Spinal cord (tissue), 10 donors: ENCODE measurements at places on chromosomes 5 and 9. TPM values are rescaled to one million over a fixed set of nuclear protein-coding genes. Genes with fewer than 3 reads are reported as not detected.

GRCh38 chr9:95095641-95096355 is 221.7 kb downstream of the FANCC start:
- no peak overlapping the region for H3K4me3 ChIP-seq
- H3K36me3 ChIP-seq, result peaks cover 48% of the 10 kb centered on the region
- no peaks in the 10 kb centered on the region for H3K27me3 ChIP-seq
- peak overlapping the region; percentile 15 for H3K27ac ChIP-seq
- peaks cover 61% of the 10 kb centered on the region for H3K4me1 ChIP-seq

Gene ZNF483
- 34.6 TPM for total RNA-seq

DNA sequence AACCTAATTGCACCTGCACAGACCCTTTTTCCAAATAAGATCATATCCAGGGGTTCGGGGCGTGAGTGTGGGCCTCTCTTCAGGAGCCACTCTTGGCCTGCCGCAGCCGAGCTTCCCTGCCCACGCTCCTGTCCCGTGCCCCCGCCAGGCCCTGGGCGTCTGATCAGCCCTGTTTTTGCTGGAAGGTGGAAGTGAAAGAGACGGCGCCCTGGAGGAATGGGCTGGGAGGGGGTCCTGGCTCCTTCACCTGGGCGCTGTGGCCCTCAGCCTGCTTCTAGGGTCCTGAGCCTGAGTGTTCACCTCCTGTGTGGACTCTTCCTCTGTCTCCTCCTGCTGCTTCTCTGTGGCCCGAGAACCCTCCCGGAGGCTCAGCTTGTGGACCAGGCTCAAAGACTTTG is 11.2 kb upstream of the COL5A1 start:
- H3K4me3 ChIP-seq, result no peak overlapping the region
- no peak overlapping the region for H3K27ac ChIP-seq
- DNase-seq, result no peak
- peaks cover 41% of the 10 kb centered on the region for H3K4me1 ChIP-seq
- H3K36me3 ChIP-seq, result no peaks in the 10 kb centered on the region

DNA sequence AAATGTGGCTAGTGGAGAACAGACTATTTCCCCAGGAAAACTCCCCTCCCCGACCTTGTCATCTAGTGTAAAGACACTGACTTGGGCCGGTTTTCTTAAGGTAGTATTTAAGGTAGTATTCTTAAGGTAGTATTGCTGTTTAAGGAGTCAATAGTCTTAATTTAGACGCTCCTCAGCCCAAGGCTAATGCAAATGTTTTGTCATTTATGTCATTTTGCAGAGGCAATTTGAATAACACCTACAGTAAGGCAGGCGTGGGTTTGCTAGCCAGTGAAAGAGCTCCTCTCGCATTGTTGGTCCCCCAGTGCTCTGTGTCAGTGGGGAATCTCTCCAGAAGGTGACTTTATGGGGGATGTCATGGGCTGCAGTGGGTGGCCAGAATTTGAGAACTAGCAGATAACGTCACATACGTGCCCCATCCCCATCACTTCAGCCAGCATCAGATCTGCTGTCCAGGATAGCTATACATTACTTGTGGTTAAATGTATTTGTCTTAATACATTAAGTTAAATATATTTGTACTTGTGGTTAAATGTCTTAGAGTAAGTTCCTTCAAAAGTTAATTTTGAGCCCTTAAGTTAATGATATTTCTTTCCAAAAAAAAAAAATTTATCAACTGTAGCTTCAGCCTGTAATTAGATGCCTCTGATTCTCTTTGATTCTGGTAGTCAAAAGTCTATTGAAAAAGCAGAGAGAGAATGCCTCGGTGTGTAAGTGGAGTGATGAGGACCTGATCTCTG is 2.6 kb downstream of the PPP1R26 start:
- H3K27ac ChIP-seq, result no peak overlapping the region
- no peaks in the 10 kb centered on the region for H3K27me3 ChIP-seq
- peaks cover 35% of the 10 kb centered on the region for H3K36me3 ChIP-seq
- H3K4me1 ChIP-seq, result peaks cover 20% of the 10 kb centered on the region
- no peak for DNase-seq
- H3K4me3 ChIP-seq, result no peak overlapping the region

Gene CD180
- total RNA-seq, result 1.3 TPM

GRCh38 chr5:67960939-67961338 is 254.6 kb upstream of the PIK3R1 start:
- no peaks in the 10 kb centered on the region for H3K36me3 ChIP-seq

Gene MGAT4B
- total RNA-seq, result 81.4 TPM

DNA sequence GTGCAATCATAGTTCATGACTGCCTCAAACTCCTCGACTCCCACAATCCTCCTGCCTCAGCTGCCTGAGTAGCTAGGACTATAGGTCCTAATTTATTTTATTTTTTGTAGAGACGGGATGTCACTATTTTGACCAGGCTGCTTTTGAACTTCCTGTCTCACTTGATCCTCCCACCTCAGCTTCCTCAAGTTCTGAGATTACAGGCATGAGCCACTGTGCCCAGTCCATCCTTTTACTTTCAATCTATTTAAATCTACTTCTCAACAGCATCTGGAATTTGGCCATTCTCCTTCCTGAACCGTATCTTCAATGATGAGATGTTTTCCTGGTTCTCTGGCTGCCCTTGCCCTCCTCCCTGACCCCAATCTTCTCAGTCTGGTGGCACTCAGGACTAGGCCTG is 12.2 kb upstream of the GRIN1 start:
- no peak for DNase-seq
- no peak overlapping the region for H3K27ac ChIP-seq
- no peak overlapping the region for H3K4me3 ChIP-seq
- no peaks in the 10 kb centered on the region for H3K27me3 ChIP-seq
- H3K4me1 ChIP-seq, result peaks cover 30% of the 10 kb centered on the region
- H3K36me3 ChIP-seq, result peaks cover 4% of the 10 kb centered on the region

- no peaks in the 10 kb centered on the region for H3K36me3 ChIP-seq
- H3K4me1 ChIP-seq, result no peaks in the 10 kb centered on the region
- H3K27ac ChIP-seq, result no peak overlapping the region
These were observed 7.6 kb upstream of the KCNV2 start for GRCh38 chr9:2709645-2710101.

GRCh38 chr5:84383816-84384603 is 670 bp downstream of the EDIL3 start:
- H3K36me3 ChIP-seq, result no peaks in the 10 kb centered on the region
- peaks cover 25% of the 10 kb centered on the region for H3K27me3 ChIP-seq
- H3K4me1 ChIP-seq, result peaks cover 27% of the 10 kb centered on the region
- H3K27ac ChIP-seq, result peak overlapping the region; percentile 57

DNA sequence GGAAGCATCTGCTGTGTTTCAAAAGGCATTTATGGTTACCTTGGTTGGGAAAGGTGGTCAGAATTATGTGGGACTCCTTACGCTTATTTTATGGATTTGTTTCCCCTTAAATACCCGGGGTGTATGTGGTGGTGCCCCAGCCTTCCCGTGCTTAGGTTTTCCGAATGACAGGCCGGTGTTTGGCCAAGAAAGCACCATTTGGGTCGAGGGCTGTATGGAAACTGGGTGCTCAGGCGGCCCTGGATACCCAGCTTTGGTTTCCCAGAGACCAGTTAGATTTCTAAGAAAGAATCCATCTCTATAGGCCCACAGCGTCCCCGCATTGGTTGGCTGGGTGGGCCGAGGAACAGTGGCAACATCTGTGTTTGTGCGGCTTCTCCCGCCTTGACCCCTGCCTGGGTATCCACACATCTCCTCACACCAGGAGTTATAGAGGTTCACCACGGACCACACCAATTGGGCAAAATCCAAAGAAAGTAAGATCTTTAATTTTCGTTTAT is 868 bp downstream of the ARHGEF28 start:
- no peaks in the 10 kb centered on the region for H3K27me3 ChIP-seq
- DNase-seq, result no peak
- H3K36me3 ChIP-seq, result no peaks in the 10 kb centered on the region

Gene NUP155
- total RNA-seq, result 53.1 TPM

GRCh38 chr9:121950441-121950840 is 142.7 kb downstream of the TTLL11 start:
- H3K36me3 ChIP-seq, result no peaks in the 10 kb centered on the region
- no peak overlapping the region for H3K27ac ChIP-seq
- H3K4me1 ChIP-seq, result peaks cover 11% of the 10 kb centered on the region
- no peaks in the 10 kb centered on the region for H3K27me3 ChIP-seq
- DNase-seq, result no peak

DNA sequence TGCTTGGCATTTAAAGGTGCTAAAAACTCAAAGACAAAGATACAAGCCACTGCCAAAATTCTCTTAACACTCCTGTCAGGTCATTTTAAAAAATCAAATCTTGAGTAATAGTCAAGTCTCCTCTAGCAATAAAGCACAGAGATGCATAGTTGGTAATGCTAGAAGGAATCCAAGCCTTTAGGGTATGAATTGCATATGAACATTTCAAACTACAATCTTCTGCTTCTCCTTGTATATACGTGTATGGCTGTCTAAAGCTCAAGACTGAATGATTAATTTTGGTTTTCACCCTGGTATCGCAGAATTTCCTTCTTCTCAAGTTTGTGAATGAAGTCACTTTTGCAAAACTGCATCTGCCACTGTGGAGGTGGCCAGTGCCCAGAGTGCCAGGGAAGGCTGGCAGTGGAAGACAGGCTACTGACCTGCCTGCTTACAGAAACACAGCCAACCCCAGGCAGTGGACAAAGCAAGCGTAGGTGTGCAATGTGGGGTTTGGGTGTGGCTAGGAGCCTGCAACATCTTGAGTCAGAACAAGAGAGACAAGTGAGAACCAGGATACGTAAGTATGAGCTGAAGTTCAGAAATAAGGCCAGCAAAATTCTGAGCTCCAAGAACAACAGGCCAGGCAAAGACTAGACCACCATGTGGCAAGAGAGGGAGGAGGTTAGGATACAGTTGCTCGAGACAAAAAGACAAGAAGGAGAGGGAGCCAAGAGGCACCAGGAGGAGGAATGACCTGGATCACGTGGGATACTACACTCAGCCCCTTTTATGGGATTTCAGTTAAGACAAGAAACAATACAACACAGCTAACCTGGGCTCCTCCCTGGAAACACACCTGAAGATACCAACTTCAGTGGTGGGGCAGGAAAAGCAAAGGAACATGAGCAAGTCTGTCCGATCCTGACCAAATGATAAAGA is 22.6 kb downstream of the MYO10 start:
- no peak for DNase-seq
- no peak overlapping the region for H3K4me3 ChIP-seq
- H3K4me1 ChIP-seq, result no peaks in the 10 kb centered on the region
- H3K27me3 ChIP-seq, result no peaks in the 10 kb centered on the region
- H3K36me3 ChIP-seq, result no peaks in the 10 kb centered on the region
- no peak overlapping the region for H3K27ac ChIP-seq

- no peaks in the 10 kb centered on the region for H3K36me3 ChIP-seq
- no peaks in the 10 kb centered on the region for H3K4me1 ChIP-seq
- no peaks in the 10 kb centered on the region for H3K27me3 ChIP-seq
- no peak overlapping the region for H3K4me3 ChIP-seq
These were observed 25.2 kb downstream of the LNPEP start for GRCh38 chr5:96961053-96961452.

Gene ADAMTS6
- total RNA-seq, result 20.3 TPM

- no peaks in the 10 kb centered on the region for H3K36me3 ChIP-seq
- H3K27me3 ChIP-seq, result no peaks in the 10 kb centered on the region
- H3K27ac ChIP-seq, result no peak overlapping the region
- DNase-seq, result no peak
- no peak overlapping the region for H3K4me3 ChIP-seq
- no peaks in the 10 kb centered on the region for H3K4me1 ChIP-seq
These were observed 506.5 kb downstream of the ISL1 start for GRCh38 chr5:51889703-51890102.

Gene GIN1
- 15.3 TPM for total RNA-seq

GRCh38 chr5:67215519-67216471 is 19.2 kb upstream of the CD180 start:
- no peaks in the 10 kb centered on the region for H3K27me3 ChIP-seq
- no peak overlapping the region for H3K4me3 ChIP-seq
- H3K36me3 ChIP-seq, result no peaks in the 10 kb centered on the region

- no peaks in the 10 kb centered on the region for H3K27me3 ChIP-seq
- no peak for DNase-seq
- peaks cover 3% of the 10 kb centered on the region for H3K4me1 ChIP-seq
- H3K4me3 ChIP-seq, result no peak overlapping the region
- peaks cover 2% of the 10 kb centered on the region for H3K36me3 ChIP-seq
- H3K27ac ChIP-seq, result no peak overlapping the region
These were observed 78.3 kb downstream of the SMIM23 start for GRCh38 chr5:171863935-171864334.

DNA sequence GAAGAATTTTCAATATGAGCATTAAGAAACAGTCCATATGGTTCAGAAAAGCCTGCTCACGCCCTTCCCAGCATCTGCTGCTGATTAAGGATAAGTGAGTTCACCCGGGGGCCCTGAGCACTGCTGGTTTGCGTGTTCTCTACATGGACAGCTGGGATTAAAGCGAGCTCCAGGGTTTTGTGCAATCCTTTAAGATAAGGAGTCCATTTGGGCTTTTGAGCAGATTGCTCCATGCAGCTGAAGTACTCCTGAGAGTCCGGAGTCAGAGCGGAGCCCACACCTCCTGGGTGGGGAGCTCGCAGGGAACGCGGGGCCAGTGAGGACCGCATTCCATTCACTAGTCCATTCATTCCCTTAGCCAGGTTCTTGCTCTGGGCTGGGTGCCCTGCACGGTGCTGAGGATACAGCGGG is 149.3 kb upstream of the COL5A1 start:
- H3K27ac ChIP-seq, result peak overlapping the region; percentile 40
- peak; percentile 28 for DNase-seq
- peaks cover 16% of the 10 kb centered on the region for H3K4me1 ChIP-seq
- H3K36me3 ChIP-seq, result no peaks in the 10 kb centered on the region
- H3K4me3 ChIP-seq, result no peak overlapping the region
- no peaks in the 10 kb centered on the region for H3K27me3 ChIP-seq

Gene SKP2
- 23.8 TPM for total RNA-seq

Gene CCNJL
- total RNA-seq, result 2.1 TPM

Gene SLC12A2
- total RNA-seq, result 198 TPM

GRCh38 chr9:104740621-104741020 is 6.9 kb upstream of the NIPSNAP3A start:
- H3K27ac ChIP-seq, result no peak overlapping the region
- H3K4me3 ChIP-seq, result no peak overlapping the region
- H3K36me3 ChIP-seq, result no peaks in the 10 kb centered on the region

Gene CYSRT1
- total RNA-seq, result 0.69 TPM

DNA sequence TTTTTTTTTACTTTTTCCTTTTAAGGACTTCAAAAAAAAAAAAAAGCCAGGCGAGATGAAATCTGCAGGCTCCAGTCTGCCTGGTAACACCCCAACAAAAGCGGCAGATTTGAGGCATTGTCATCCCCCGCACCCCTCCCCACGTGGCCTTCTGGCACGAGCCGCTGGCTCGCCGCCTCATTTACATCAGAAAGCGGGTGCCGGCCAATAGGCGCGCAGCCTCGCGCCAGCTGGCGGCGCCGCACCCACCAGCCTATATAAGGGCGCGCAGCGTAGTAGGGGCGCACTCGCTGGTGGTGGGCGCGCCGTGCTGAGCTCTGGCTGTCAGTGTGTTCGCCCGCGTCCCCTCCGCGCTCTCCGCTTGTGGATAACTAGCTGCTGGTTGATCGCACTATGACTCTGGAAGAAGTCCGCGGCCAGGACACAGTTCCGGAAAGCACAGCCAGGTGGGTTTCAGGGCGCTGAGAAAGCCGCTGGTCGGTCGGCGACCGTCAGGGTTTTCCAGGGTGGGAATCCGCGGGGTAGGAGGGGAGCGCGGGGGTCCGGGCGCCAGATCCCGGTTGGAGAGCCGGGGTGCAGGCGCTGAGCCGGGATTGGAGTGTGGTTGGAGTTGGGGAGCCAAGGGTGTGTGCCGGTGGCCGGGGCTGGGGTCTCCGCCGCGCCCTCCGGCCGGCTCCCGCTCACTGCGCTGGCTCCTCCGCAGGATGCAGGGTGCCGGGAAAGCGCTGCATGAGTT is at the start of gene GADD45G:
Gene GADD45G (plus strand): TSS at position 284 of the 736 bp plus-strand sequence. CDS start 110 bp downstream, at position 394.
- peaks cover 8% of the 10 kb centered on the region for H3K36me3 ChIP-seq
- H3K4me1 ChIP-seq, result peaks cover 44% of the 10 kb centered on the region
- H3K27me3 ChIP-seq, result peaks cover 26% of the 10 kb centered on the region
- H3K27ac ChIP-seq, result peak within 1 kb of the TSS; percentile 50
